ENCODE measurements at places on chromosomes 16 and 17.

DNA sequence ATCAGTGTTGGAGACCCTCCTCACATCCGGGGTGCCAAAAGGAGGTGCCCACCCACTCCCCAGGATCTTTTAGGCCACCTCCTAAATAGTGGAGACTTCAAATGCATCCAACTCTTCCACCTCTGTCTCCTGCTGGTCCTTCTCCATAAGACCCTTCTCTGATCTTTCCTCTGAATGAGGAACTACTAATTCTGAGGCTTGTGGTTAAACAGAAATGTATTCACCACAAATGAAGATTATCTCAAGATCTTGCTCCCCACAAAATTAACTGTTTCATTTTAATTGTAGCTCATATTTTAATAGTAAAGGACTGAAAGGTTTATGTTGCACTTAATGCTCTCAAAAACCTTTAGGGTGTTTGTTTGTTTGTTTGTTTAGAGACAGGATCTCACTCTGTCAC, 34.1 kb downstream of the TLE7 start:
- no peak for DNase-seq

GRCh38 chr17:5033352-5034015, 1.7 kb downstream of the SLC52A1 start:
- no peak for DNase-seq

DNA sequence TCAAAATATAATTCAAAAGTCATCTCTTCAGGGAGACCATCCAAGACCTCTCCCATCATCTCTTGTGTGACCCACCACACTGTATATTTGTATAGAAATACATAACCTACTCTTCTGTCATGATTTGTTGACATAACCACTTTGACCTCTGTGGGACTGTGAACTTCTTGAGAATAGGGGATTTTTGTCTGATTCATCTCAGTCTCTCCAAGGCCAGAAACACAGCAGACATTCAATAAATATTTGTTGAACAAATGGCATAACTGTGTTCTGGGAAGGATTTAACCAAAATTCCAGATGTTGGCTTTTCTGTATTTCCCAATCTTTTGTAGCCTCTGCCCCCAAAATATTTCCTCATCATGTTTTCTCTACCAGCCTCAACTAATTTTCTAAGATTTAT, 169.7 kb downstream of the CDH11 start:
- no peak for DNase-seq

DNA sequence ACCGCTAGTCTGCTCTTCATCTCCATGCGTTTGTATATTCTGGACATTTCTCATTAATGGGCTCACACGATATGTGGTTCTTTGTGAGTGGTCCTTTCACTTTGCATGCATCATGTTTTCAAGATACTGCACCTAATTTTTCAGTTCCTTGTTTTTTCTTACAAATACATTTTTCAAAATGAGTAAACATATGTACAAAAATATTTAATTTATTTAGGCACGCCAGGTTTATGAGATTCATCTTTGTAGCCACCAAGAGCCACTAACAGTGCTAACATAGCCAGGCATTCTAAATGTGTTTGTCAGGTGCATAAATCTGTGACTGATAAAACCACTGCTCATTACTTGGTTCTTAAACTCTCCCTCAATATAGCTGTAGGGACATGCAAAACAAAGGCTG, 375.3 kb downstream of the WWOX start:
- DNase-seq: no peak

GRCh38 chr16:11689031-11689840, 21.0 kb downstream of the SNN start:
- no peak for DNase-seq
